ENCODE measurements at places on chromosomes 7 and 10. TPM values are rescaled to one million over a fixed set of nuclear protein-coding genes. Genes with fewer than 3 reads are reported as not detected.

CACNB2 gene
- total RNA-seq = not detected

MSMB gene
- not detected for total RNA-seq

- no peak for DNase-seq
- H3K4me3 ChIP-seq = peak overlapping the region; percentile 10
- H3K36me3 ChIP-seq = no peaks in the 10 kb centered on the region
- peaks cover 17% of the 10 kb centered on the region for H3K4me1 ChIP-seq
- H3K27me3 ChIP-seq = no peaks in the 10 kb centered on the region
Observed at GRCh38 chr10:35379226-35380137, 43.2 kb downstream of the CCNY start.

SLC25A40 gene
- total RNA-seq = 26.8 TPM

DNA sequence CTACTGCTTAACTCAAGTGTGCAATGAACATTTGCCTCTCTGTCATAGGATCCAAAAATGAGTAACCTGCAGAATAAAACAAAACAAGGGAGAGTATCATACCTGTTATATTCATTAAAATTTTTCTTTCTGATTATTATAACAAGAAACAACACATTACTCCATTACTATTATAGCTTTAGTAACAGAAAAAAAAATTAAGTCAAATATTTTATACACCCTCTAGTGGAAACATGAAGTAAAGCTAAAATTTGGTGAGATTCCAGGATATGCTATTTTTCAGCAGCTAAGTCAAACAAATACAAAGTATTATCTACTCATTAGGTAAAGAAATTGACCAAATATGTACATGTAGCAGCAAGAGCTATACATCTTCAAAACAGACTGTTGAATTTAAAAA, 56.3 kb downstream of the PDZD8 start:
- DNase-seq = no peak
- no peaks in the 10 kb centered on the region for H3K4me1 ChIP-seq
- H3K4me3 ChIP-seq = no peak overlapping the region
- H3K27ac ChIP-seq = no peak overlapping the region
- H3K36me3 ChIP-seq = peaks cover 4% of the 10 kb centered on the region

DNA sequence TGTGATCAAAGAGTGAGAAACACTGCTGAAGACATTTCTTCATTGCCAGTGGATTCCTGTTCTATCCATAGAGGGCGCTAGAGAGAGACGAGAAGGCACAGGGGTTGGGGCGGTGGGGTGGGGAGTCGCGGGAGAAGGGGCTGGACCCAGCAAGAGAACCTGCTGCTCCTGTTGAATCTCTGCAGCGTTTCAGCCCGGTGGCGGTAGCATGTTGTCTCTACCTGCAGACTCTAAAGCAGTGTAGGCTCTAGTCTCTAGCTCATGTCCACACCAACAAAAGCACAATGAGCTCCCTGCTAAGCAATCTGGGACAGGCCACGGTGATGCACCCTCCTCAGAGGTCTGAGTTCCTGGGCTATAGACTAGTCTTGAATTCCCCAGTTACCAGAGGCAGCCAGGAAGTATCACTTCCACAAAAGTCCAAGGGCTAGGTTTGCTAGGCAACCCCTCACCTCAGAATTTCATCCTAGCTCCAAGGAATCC, 167.7 kb downstream of the DGKB start:
- no peak overlapping the region for H3K27ac ChIP-seq
- no peak for DNase-seq
- no peak overlapping the region for H3K4me3 ChIP-seq
- no peaks in the 10 kb centered on the region for H3K27me3 ChIP-seq

ARMC3 gene
- total RNA-seq = not detected

GRCh38 chr7:121744319-121744718, 128.6 kb upstream of the PTPRZ1 start:
- no peak overlapping the region for H3K27ac ChIP-seq
- DNase-seq = no peak
- no peaks in the 10 kb centered on the region for H3K27me3 ChIP-seq
- H3K36me3 ChIP-seq = no peaks in the 10 kb centered on the region
- no peaks in the 10 kb centered on the region for H3K4me1 ChIP-seq
- no peak overlapping the region for H3K4me3 ChIP-seq

DNA sequence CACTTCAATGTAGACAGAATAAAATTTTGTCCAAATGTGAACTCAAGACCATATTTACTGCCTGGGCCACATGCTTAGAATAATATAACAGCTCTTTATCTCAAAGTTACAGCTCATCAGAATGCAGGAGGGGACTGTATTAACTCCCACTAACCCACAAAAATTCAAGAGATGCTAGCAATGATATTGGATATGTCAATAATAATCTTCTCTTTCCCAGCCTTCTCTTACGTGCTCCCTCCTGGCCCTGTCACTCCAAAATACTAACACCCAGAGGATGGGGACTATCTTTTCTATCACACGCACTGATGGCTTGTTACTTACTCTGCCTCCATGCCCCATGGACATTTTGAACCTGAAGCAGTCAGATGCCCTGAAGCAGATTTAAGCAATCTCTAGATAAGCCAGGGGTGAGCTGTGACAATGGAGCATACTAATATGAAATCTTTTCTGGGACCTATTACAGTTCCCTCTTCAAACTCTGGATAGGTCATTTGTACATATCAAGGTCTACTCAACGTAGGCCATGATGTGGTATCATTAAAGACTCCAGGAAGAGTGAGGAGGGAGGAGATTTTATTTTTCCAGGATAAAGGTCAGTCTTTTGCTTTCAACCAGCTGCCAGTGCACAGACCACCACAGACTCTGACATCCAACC, 803.0 kb downstream of the GRM8 start:
- DNase-seq = no peak
- H3K27me3 ChIP-seq = no peaks in the 10 kb centered on the region
- no peaks in the 10 kb centered on the region for H3K4me1 ChIP-seq
- no peak overlapping the region for H3K27ac ChIP-seq
- no peaks in the 10 kb centered on the region for H3K36me3 ChIP-seq

METTL2B gene
- 26.1 TPM for total RNA-seq

- H3K4me1 ChIP-seq = no peaks in the 10 kb centered on the region
- no peak overlapping the region for H3K27ac ChIP-seq
- H3K4me3 ChIP-seq = no peak overlapping the region
- no peaks in the 10 kb centered on the region for H3K36me3 ChIP-seq
- H3K27me3 ChIP-seq = peaks cover 54% of the 10 kb centered on the region
- no peak for DNase-seq
Observed at GRCh38 chr10:1183033-1183396, 126.8 kb downstream of the WDR37 start.

- no peak overlapping the region for H3K27ac ChIP-seq
- DNase-seq = peak; percentile 62
- H3K4me3 ChIP-seq = peak overlapping the region; percentile 4
- no peaks in the 10 kb centered on the region for H3K36me3 ChIP-seq
- H3K27me3 ChIP-seq = no peaks in the 10 kb centered on the region
Observed at GRCh38 chr7:142391191-142391992, 133.5 kb upstream of the PRSS58 start.

DNA sequence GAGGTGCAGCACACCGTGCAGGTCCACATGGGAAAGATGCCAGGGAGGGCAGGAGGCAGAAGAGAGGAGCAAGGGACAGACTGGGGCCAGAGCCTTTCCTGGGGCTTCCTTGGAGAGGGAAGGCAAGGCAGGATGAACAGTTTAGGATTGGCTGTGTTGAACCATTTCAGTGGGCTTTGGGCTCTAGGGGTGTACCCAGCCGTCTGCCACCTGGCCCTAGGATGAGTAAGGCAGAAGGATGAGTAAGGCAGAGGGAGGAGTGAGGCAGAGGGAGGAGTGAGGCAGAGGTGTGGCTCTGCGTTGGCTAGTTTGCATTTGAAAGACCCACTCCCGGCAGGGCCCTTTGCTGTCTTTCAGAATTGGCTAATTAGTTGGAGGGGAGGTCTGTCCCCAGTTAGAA, 31.5 kb upstream of the PRF1 start:
- no peaks in the 10 kb centered on the region for H3K4me1 ChIP-seq

- peaks cover 41% of the 10 kb centered on the region for H3K4me1 ChIP-seq
- DNase-seq = no peak
- H3K4me3 ChIP-seq = no peak overlapping the region
- H3K27ac ChIP-seq = no peak overlapping the region
Observed at GRCh38 chr10:103457176-103457712, 1.5 kb downstream of the CALHM1 start.

- H3K4me3 ChIP-seq = no peak overlapping the region
- no peak overlapping the region for H3K27ac ChIP-seq
- H3K4me1 ChIP-seq = no peaks in the 10 kb centered on the region
- H3K27me3 ChIP-seq = no peaks in the 10 kb centered on the region
- DNase-seq = no peak
- H3K36me3 ChIP-seq = no peaks in the 10 kb centered on the region
Observed at GRCh38 chr7:69982197-69982596, 383.9 kb downstream of the AUTS2 start.

DNA sequence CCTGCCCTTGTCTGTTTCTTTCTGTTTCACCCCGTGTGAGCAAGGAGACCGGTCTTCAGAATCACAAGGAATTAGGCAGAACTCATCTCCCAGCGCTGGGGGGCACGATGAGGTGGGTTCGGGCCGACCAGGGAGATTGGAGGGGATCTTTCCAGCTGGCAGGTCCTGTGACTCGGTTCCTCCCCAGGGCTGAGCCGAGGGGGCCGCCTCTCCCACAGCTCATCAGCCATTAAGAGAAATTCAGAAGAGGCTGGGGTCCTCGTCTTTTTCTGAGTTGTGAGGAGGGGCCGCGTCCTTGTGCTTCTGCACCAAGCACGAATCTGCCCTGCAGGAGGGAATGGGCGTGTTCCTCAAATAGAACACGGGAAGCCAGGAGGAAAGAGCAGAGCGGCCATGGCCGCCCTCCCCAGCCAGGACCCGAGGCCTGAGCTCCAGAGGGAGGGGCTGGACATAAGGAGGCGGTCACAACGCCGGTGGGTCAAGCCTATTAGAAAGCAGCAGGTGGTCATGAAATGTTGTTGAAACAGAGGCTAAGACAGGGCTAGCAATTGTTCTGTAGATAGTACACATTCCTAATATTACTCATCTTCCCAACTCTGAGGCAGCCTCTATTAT, 125.3 kb downstream of the ADARB2 start:
- H3K4me3 ChIP-seq = no peak overlapping the region
- no peak overlapping the region for H3K27ac ChIP-seq
- H3K27me3 ChIP-seq = peaks cover 3% of the 10 kb centered on the region
- no peaks in the 10 kb centered on the region for H3K36me3 ChIP-seq

GRCh38 chr7:98697485-98698240, 80.6 kb downstream of the NPTX2 start:
- H3K4me3 ChIP-seq = no peak overlapping the region
- H3K36me3 ChIP-seq = no peaks in the 10 kb centered on the region
- DNase-seq = no peak
- H3K4me1 ChIP-seq = no peaks in the 10 kb centered on the region
- H3K27me3 ChIP-seq = no peaks in the 10 kb centered on the region

DNA sequence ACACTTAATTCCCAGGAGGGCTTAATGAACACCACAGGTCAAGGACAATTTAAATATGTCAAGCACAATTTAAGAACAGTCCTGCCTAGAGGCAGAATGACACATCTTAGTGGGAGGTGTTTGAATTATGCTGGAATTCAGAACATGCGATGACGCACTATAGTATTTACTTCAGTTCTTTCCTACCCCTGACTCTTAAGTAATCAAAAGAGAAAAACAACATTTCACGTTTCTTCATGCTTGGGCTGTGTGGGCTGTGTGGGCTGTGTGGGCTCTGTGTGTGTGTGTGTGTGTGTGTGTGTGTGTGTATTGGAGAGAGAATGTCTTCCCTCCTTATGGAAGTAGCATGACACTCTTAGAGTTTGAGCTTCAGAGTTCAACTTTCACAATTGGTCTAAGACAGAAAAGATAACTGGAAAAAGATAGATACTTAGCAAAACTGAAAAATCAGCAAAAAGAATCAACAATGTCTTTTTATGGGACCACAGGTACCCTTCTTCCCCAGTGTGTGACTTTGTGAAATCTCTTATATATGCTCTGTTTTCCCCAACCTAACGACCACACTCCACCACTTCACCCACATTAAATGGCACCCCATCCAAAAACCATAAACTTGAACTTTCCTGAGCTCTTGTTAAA, 33.7 kb upstream of the CABCOCO1 start:
- no peaks in the 10 kb centered on the region for H3K27me3 ChIP-seq
- H3K4me1 ChIP-seq = no peaks in the 10 kb centered on the region
- no peak overlapping the region for H3K27ac ChIP-seq
- no peak for DNase-seq

- H3K4me3 ChIP-seq = no peak overlapping the region
- H3K27ac ChIP-seq = no peak overlapping the region
- H3K4me1 ChIP-seq = no peaks in the 10 kb centered on the region
- no peak for DNase-seq
Observed at GRCh38 chr7:123485721-123486120, 48.7 kb downstream of the IQUB start.

DNA sequence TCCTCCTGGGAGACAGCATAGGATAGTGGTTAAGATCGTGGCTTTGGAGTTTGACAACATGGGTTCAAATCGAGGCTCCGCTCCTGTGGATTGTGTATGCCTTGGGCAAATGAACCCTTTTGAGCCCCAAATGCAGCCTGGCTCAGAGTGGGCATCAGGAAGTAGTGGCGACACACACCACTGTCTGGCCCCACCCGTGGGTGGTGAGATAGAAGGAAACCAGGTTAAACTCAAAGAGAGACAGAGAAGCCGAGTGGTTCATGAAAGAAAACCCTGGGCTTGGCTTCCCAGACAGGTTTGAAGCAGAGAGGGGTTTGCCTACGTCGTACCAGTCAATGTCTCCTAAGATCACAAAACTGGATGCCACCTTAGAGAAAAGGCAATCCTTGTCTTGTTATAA, 57.7 kb downstream of the PRTFDC1 start:
- H3K27me3 ChIP-seq = no peaks in the 10 kb centered on the region
- peak; percentile 27 for DNase-seq
- peak overlapping the region; percentile 71 for H3K27ac ChIP-seq
- peak overlapping the region; percentile 10 for H3K4me3 ChIP-seq
- no peaks in the 10 kb centered on the region for H3K36me3 ChIP-seq

- no peaks in the 10 kb centered on the region for H3K4me1 ChIP-seq
- no peaks in the 10 kb centered on the region for H3K36me3 ChIP-seq
Observed at GRCh38 chr7:128270826-128271272, 29.8 kb downstream of the LEP start.

DNA sequence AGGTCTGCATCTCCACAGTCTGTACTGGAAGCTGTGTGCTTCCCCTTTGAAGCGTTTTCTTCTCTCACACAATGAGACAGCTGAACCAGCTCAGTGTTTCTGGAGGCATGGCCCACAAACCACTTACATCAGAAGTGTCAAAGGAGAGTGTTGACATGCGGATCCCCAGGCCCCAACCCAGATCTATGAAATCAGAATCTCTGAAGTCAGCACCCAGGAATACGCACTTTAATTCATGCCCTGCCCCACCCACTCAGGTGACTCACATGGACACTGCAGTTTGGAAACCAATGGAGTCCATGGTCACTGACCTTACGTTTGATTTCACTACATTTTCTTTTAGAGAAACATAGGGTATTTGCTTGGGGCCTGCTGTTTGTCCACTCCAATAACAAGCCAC, 19.0 kb downstream of the TLL2 start:
- no peaks in the 10 kb centered on the region for H3K27me3 ChIP-seq
- no peak for DNase-seq
- no peaks in the 10 kb centered on the region for H3K4me1 ChIP-seq
- H3K27ac ChIP-seq = no peak overlapping the region
- H3K36me3 ChIP-seq = no peaks in the 10 kb centered on the region

All from T-cell (primary cell).